Stimulated activated CD4-positive, alpha-beta T cell treated with anti-CD3 and anti-CD28 coated beads, Interleukin-1b, Interleukin-23, amount 100 ng/mL, for 4 hours (primary cell): ENCODE measurements at places on chromosomes 4 and X.
A peak's percentile ranks its signal among the peaks of the same experiment; 100 is the strongest.

DNA sequence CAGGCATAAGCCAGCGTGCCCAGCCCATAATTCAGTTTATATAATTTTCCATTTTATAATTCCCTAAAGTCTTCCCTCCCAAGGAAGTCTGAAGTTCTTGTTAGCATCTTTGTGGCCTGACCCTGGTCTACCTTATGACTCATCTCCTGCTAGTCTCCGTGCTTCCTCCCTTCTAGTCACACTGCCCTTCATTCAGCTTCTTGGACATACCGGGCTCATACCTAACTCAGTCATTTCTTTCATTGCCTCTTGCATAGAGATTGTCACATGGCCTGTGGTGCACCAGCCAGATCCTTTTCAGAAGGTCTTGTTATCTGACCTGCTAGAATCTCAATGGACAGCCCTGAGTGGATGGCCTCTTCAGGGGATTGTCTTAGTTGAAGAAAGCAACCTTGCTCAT is 22.8 kb upstream of the MAML3 start:
- no peak for DNase-seq

GRCh38 chr4:2767705-2768074 is 11.6 kb upstream of the TNIP2 start:
- DNase-seq = no peak

- DNase-seq = no peak
Measured at GRCh38 chr4:142297313-142297712, 548.8 kb downstream of the INPP4B start.

- no peak for DNase-seq
Measured at GRCh38 chrX:106898462-106898861, 4.7 kb downstream of the RIPPLY1 start.

DNA sequence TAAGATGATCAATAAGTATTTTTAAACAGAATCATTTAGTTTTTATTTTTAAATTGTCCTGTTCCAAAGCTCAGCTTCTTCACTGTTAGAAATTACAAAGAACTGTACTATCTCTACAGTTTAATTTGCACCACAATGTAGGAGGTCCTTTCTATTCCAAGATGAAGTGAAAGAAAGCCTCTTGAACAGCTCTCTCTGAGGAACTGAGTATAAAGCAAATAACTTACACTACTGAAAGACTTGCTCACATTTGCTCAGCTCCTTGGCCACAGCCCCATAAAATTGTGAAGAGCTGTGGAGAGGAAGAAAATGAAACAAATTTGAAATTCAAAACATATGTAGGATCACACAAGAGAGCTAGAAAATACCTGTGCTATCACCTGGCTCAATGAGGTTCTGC is 68.6 kb downstream of the ENPEP start:
- DNase-seq = no peak

- DNase-seq = no peak
Measured at GRCh38 chr4:81506731-81507130, 35.0 kb upstream of the RASGEF1B start.

GRCh38 chr4:78428996-78429395 is 122.6 kb upstream of the ANXA3 start:
- no peak for DNase-seq

GRCh38 chrX:137858106-137858505 is 292.2 kb downstream of the ZIC3 start:
- no peak for DNase-seq

DNA sequence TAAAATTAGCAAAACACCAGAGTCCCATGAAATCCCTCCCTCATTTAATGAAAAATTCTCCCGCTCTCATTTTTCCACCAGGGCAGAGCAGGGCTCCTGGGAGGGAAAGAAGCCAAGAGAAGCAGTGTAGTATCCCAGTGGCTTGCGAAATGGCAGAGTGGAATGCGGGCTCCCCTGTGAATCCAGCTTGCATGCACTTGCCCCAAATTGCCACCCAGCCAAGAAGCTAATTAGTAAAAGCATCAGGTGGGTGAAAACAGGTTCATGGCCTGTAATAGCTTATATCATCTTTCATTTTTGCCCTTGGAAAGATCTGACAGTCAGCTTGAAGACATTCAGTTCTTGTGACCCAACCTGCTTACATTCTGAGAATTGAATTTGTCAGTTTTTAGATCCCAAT is 10.1 kb downstream of the AMOT start:
- DNase-seq = no peak

DNA sequence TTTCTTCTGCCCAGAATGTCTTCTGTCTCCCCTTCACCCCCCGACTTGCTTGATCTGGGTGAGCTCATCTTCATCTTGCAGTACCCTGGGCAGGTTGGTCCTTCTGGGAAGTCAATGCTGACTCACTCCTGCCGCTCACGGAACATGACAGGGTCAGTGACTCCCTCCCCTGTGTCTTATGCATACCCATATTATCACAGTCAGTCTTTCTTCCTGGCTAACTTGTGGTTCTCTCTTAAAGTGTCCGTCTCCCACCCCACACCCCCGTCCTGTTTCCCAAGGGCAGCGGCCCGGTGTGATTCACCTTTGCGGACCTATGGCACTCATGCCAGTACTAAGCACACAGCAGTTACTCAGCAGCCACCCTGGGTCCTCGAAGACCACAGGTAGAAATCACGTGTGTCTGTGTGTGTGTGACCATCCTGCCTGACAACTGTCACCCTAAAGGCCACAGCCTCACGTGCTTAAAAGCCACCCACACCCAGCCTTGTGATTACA is 17.7 kb downstream of the IQSEC2 start:
- peak; percentile 43 for DNase-seq

- DNase-seq = no peak
Measured at GRCh38 chrX:44674906-44675305, 132.2 kb upstream of the FUNDC1 start.

DNA sequence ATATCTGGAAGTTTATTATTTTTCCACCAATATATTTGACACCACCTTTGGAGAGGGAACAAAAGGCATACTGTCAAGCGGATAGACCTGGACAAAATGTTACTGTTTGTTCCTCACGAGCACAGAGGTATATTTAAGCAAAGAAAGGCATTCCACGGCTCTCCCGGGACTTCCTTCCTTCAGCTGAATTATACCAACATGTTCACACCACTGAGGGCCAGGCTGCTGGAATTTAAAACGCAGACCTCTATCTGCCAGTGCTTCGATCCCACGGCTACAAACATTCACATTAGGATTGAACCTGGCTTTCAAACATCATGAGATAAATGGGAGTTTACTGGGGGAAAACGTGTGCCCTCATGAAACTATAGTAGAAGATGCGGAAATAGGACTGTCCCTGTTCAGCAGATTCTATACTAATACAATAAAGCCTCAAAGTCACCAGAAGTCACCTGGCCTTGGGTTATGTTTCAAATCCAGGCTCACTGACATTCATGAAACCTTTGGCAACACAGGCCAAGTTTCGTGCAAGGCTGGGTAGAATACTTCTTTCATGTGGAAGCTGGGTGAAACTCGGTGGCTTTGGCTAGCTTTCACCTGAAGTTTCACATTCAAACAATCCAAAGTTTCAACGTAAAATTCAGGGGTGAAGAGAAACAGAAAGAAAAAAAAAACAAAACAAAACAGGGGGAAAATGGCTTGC is 39.5 kb downstream of the SORBS2 start:
- DNase-seq = no peak
